Hematopoietic multipotent progenitor cell treated with erythropoietin and hydrocortisone succinate and interleukin-3 and kit ligand, for 4 days (in vitro differentiated cells): ENCODE measurements at places on chromosomes 16 and 17.

- DNase-seq, result no peak
These were observed 40.9 kb upstream of the NAT9 start for GRCh38 chr17:74816905-74817620.

DNA sequence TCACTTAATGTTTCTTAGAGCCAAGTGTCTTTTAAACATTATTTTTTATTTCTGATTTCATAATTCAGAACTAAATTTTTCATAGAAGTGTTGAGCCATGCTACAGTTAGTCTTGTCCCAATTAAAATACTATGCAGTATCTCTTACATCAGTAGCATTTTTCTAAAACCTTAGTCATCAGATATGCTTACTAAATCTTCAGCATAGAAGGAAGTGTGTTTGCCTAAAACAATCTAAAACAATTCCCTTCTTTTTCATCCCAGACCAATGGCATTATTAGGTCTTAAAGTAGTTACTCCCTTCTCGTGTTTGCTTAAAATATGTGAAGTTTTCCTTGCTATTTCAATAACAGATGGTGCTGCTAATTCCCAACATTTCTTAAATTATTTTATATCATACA is 13.6 kb upstream of the BCAS3 start:
- DNase-seq, result no peak

- no peak for DNase-seq
These were observed 9.1 kb downstream of the FOXJ1 start for GRCh38 chr17:76131692-76132573.

DNA sequence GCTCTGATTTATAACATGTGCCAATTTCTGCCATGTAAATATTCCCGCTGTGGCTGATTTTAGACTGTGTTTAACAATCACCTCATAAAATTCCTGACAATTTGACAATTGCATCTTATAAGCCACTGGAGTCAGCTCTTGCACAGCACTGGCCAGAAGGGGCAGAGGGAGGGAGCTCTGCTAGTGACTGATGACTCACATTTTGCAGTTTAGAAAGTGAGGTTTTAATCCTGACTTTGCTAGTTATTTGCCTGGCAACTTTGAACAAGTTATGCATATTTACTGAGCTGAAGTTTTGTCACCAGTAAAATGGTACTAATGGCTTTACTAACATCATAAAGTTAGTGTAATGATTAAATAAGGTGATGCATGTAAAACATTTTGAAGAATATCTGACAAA is 452.3 kb downstream of the CNTNAP4 start:
- no peak for DNase-seq

GRCh38 chr17:62717589-62717855 is 90.1 kb downstream of the MRC2 start:
- no peak for DNase-seq
